ENCODE measurements at places on chromosomes 12 and 14.

DNA sequence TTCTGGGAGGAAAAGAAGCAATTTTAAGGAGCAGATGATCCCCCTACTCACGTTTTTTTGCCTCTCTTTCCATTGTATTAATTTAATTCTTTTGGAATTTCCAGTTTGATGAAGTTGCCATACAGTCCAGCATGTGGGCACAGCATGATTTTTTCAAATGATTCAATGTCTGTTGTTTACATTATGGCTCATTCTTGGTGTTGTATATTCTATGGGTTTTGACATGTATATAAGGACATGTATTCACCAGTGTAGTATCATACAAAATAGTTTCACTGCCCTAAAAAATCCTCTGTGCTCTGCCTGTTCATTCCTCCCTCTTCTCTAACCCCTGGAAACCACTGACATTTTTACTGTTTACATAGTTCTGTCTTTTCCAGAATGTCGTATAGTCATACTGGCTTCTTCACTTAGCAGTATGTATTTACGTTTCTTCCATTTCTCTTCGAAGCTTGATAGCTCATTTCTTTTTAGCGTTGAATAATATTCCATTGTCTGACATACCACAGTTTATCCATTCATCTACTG, 13.3 kb upstream of the KLHDC2 start:
- no peaks in the 10 kb centered on the region for H3K4me1 ChIP-seq
- peaks cover 9% of the 10 kb centered on the region for H3K36me3 ChIP-seq
- DNase-seq: no peak
- H3K27ac ChIP-seq: no peak overlapping the region
- H3K4me3 ChIP-seq: no peak overlapping the region

- no peak for DNase-seq
- H3K27ac ChIP-seq: no peak overlapping the region
- H3K4me1 ChIP-seq: peaks cover 4% of the 10 kb centered on the region
- H3K4me3 ChIP-seq: no peak overlapping the region
- no peaks in the 10 kb centered on the region for H3K36me3 ChIP-seq
These were observed 5.0 kb downstream of the RASAL1 start for GRCh38 chr12:113130457-113131135.

- peaks cover 5% of the 10 kb centered on the region for H3K4me1 ChIP-seq
- no peak for DNase-seq
- H3K36me3 ChIP-seq: no peaks in the 10 kb centered on the region
- H3K27me3 ChIP-seq: peaks cover 12% of the 10 kb centered on the region
- no peak overlapping the region for H3K27ac ChIP-seq
These were observed 3.7 kb upstream of the AQP6 start for GRCh38 chr12:49969027-49969426.

GRCh38 chr14:30532264-30532663, 26.7 kb upstream of the G2E3 start:
- peaks cover 5% of the 10 kb centered on the region for H3K27me3 ChIP-seq
- H3K4me3 ChIP-seq: no peak overlapping the region
- DNase-seq: no peak
- H3K4me1 ChIP-seq: no peaks in the 10 kb centered on the region

GRCh38 chr12:10497602-10498001, 8.1 kb upstream of the EIF2S3B start:
- peak; percentile 60 for DNase-seq
- H3K27ac ChIP-seq: peak overlapping the region; percentile 84
- peak overlapping the region; percentile 54 for H3K4me3 ChIP-seq
- no peaks in the 10 kb centered on the region for H3K36me3 ChIP-seq
- peaks cover 37% of the 10 kb centered on the region for H3K4me1 ChIP-seq
- peaks cover 2% of the 10 kb centered on the region for H3K27me3 ChIP-seq

DNA sequence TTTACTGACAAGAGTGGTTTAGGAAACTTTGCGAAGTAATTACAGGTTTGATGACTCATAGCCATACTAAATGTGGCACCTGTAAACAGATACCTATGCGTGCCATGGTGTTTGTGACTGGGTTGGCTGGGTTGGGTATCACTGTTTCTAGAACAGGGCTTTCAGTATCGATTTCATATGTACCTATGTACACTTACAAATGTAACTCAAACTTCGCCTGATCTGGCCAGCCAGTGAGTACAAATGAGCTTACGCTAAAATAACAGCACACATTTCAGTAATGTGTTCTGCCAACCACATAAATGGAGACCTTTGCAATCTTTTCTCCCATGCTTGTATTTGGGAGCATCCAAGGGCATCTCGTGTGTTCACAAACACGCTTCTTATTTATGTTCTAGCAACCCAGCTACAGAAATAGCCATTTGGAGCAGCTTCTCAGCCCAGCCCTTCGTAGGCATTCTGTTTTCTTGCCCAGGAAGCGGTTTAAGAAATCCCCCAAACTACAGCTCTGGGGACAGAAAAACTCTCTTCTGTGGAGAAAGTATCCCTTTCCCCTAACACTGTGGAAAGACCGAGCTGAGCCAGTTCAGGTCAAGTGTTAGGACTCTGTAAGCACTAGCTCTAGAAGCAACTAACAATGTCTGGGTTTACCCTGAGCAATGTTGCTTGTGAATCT, 42.3 kb upstream of the MDM1 start:
- no peaks in the 10 kb centered on the region for H3K36me3 ChIP-seq
- peak overlapping the region; percentile 34 for H3K27ac ChIP-seq
- H3K4me3 ChIP-seq: no peak overlapping the region
- H3K4me1 ChIP-seq: peaks cover 53% of the 10 kb centered on the region
- no peaks in the 10 kb centered on the region for H3K27me3 ChIP-seq

GRCh38 chr12:107779077-107779831, 4.8 kb downstream of the ASCL4 start:
- H3K36me3 ChIP-seq: no peaks in the 10 kb centered on the region
- DNase-seq: no peak
- peaks cover 51% of the 10 kb centered on the region for H3K27me3 ChIP-seq
- no peak overlapping the region for H3K27ac ChIP-seq

- H3K4me3 ChIP-seq: no peak overlapping the region
- H3K27ac ChIP-seq: no peak overlapping the region
- no peaks in the 10 kb centered on the region for H3K36me3 ChIP-seq
- peaks cover 4% of the 10 kb centered on the region for H3K27me3 ChIP-seq
- no peaks in the 10 kb centered on the region for H3K4me1 ChIP-seq
These were observed 41.7 kb downstream of the NPAS3 start for GRCh38 chr14:32980178-32980901.

DNA sequence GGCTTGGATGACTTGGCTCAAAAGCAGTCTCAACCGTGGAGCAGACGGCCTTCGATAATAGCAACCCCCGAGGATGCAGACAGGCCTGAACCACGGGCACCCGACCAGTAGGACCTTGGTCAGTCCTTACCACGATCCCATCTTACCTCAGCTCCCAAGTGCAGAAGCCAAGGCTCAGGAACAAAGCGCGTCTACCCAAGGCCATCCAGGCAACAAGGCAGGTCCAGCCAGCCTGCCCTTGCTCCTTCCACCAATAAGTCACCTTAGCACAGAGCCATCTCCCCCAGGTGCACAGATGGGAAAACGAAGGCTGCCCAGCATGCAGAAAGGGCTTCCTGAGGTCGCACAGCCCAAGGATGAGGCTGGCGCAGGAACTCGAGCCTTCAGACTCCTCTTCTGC, 77.3 kb downstream of the BCL11B start:
- H3K27ac ChIP-seq: peak overlapping the region; percentile 93
- no peak for DNase-seq
- no peaks in the 10 kb centered on the region for H3K36me3 ChIP-seq

- peaks cover 58% of the 10 kb centered on the region for H3K4me1 ChIP-seq
- no peaks in the 10 kb centered on the region for H3K36me3 ChIP-seq
- DNase-seq: peak; percentile 40
- no peaks in the 10 kb centered on the region for H3K27me3 ChIP-seq
- peak within 1 kb of the TSS; percentile 90 for H3K27ac ChIP-seq
- H3K4me3 ChIP-seq: peak within 1 kb of the TSS; percentile 90
These were observed at the start of gene AKT1 for GRCh38 chr14:104794993-104795780. TSS of gene AKT1 (minus strand) at chr14:104795748. CDS start at chr14:104792643, 3,105 bp downstream.

- H3K4me3 ChIP-seq: peak within 1 kb of the TSS; percentile 99
- H3K36me3 ChIP-seq: no peaks in the 10 kb centered on the region
- peak within 1 kb of the TSS; percentile 99 for H3K27ac ChIP-seq
- DNase-seq: peak; percentile 58
- peaks cover 38% of the 10 kb centered on the region for H3K4me1 ChIP-seq
These were observed at the start of gene BATF for GRCh38 chr14:75522224-75522982. TSS of gene BATF (plus strand) at chr14:75522469. CDS start at chr14:75522683, 214 bp downstream.

GRCh38 chr14:31752867-31753661, 191.9 kb downstream of the NUBPL start:
- no peak overlapping the region for H3K4me3 ChIP-seq
- no peaks in the 10 kb centered on the region for H3K4me1 ChIP-seq
- no peak overlapping the region for H3K27ac ChIP-seq

GRCh38 chr14:78902010-78902623, 731.9 kb downstream of the NRXN3 start:
- peaks cover 32% of the 10 kb centered on the region for H3K27me3 ChIP-seq
- no peaks in the 10 kb centered on the region for H3K36me3 ChIP-seq
- H3K4me1 ChIP-seq: no peaks in the 10 kb centered on the region
- H3K27ac ChIP-seq: no peak overlapping the region

- H3K36me3 ChIP-seq: no peaks in the 10 kb centered on the region
- H3K4me3 ChIP-seq: peak overlapping the region; percentile 15
- no peaks in the 10 kb centered on the region for H3K27me3 ChIP-seq
- H3K4me1 ChIP-seq: peaks cover 64% of the 10 kb centered on the region
- peak; percentile 68 for DNase-seq
These were observed 210.9 kb downstream of the MED13L start for GRCh38 chr12:116066381-116067230.

GRCh38 chr14:106679776-106680175, 1153.4 kb downstream of the TMEM121 start:
- H3K36me3 ChIP-seq: no peaks in the 10 kb centered on the region
- H3K4me1 ChIP-seq: no peaks in the 10 kb centered on the region
- no peak overlapping the region for H3K4me3 ChIP-seq
- no peak overlapping the region for H3K27ac ChIP-seq

- DNase-seq: peak; percentile 13
- H3K27me3 ChIP-seq: no peaks in the 10 kb centered on the region
- H3K36me3 ChIP-seq: no peaks in the 10 kb centered on the region
- peak overlapping the region; percentile 86 for H3K4me3 ChIP-seq
- H3K4me1 ChIP-seq: peaks cover 30% of the 10 kb centered on the region
These were observed 337.1 kb downstream of the TMEM121 start for GRCh38 chr14:105863296-105864108.

- peaks cover 77% of the 10 kb centered on the region for H3K36me3 ChIP-seq
- H3K27ac ChIP-seq: peak overlapping the region; percentile 13
- H3K4me1 ChIP-seq: peaks cover 16% of the 10 kb centered on the region
- H3K4me3 ChIP-seq: no peak overlapping the region
These were observed 44.0 kb upstream of the LRTM2 start for GRCh38 chr12:1776170-1776921.

DNA sequence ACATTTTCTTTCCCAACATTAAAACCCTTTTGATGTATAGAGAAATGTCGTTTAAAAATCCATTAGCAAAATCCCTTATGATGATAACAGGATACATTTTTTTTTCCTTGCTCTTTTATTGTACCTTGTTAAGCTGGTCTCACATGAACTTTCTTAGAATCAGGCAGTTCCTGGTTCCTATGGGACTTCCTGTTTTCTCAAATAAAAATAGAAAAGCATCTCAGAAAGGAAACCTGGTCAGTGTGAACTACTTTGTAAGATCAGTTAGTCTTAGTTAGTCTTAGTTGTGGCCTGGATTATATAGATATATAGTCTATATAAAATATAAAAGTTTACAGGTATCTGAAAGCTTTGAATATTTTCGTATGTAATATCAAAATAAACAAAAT, 40.3 kb downstream of the LEMD3 start:
- DNase-seq: no peak
- peak overlapping the region; percentile 83 for H3K4me3 ChIP-seq
- H3K27me3 ChIP-seq: no peaks in the 10 kb centered on the region
- H3K4me1 ChIP-seq: peaks cover 48% of the 10 kb centered on the region
- H3K36me3 ChIP-seq: peaks cover 14% of the 10 kb centered on the region

DNA sequence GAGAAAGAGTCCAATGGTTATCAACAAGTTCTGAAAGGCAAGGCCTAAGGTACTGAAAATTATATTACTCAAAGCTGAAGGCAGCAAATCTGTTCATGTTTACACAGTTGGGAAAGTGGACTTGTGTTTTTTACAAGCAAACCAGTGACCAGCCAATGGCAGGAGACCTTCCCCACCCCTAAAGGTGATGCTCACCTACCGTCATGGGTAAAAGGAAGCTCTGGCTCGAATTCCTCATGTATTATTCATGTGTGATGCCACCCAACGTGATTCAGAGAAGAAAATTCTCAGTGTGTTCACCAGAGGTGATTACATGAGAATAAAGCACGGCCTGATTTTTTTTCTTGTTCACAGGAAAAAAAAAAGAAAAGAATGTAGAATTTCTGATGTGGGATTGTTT, 1161.2 kb upstream of the SEL1L start:
- no peak for DNase-seq
- no peak overlapping the region for H3K4me3 ChIP-seq
- no peaks in the 10 kb centered on the region for H3K36me3 ChIP-seq
- no peaks in the 10 kb centered on the region for H3K4me1 ChIP-seq

DNA sequence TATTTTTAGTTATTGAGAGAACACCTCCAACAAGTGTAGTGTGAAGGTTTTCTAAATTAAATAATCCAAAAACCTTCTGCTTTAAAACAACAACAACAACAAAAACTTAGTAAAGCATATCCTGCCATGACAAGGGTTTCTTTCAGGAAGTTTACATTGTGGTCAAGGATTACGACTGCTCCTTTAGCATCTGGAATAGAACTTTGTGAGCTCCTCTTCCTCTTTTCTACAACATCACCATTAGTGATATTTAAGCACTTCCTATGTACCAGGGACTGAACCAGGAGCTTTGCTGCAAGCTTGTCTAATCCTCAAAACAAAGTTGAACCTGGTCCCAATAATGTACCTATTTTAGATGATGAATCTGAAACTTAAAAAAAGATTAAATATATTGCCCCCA, 315.4 kb upstream of the KITLG start:
- H3K27me3 ChIP-seq: no peaks in the 10 kb centered on the region
- no peaks in the 10 kb centered on the region for H3K4me1 ChIP-seq
- H3K27ac ChIP-seq: no peak overlapping the region
- H3K4me3 ChIP-seq: no peak overlapping the region
- no peaks in the 10 kb centered on the region for H3K36me3 ChIP-seq
- no peak for DNase-seq

GRCh38 chr12:131355361-131356245, 355.3 kb upstream of the SFSWAP start:
- peaks cover 5% of the 10 kb centered on the region for H3K27me3 ChIP-seq
- no peak overlapping the region for H3K27ac ChIP-seq
- DNase-seq: no peak
- H3K4me1 ChIP-seq: no peaks in the 10 kb centered on the region

GRCh38 chr14:56135668-56136067, 17.5 kb downstream of the PELI2 start:
- H3K27me3 ChIP-seq: peaks cover 20% of the 10 kb centered on the region
- no peaks in the 10 kb centered on the region for H3K36me3 ChIP-seq
- H3K4me3 ChIP-seq: no peak overlapping the region
- no peak overlapping the region for H3K27ac ChIP-seq
- H3K4me1 ChIP-seq: peaks cover 17% of the 10 kb centered on the region

All from naive thymus-derived CD8-positive, alpha-beta T cell (primary cell).